Ureter (tissue), 1 donor: ENCODE measurements at places on chromosomes 16 and 17. TPM values are rescaled to one million over a fixed set of nuclear protein-coding genes. Genes with fewer than 3 reads are reported as not detected.

Gene PHLPP2
- 8.2 TPM for total RNA-seq

Gene CMTM1
- 4.3 TPM for total RNA-seq

Gene ASPA
- total RNA-seq, result 15.3 TPM

Gene SHISA6
- total RNA-seq, result 5.4 TPM

- no peak for DNase-seq
Observed at GRCh38 chr17:40541060-40541872, 24.0 kb downstream of the CCR7 start.

DNA sequence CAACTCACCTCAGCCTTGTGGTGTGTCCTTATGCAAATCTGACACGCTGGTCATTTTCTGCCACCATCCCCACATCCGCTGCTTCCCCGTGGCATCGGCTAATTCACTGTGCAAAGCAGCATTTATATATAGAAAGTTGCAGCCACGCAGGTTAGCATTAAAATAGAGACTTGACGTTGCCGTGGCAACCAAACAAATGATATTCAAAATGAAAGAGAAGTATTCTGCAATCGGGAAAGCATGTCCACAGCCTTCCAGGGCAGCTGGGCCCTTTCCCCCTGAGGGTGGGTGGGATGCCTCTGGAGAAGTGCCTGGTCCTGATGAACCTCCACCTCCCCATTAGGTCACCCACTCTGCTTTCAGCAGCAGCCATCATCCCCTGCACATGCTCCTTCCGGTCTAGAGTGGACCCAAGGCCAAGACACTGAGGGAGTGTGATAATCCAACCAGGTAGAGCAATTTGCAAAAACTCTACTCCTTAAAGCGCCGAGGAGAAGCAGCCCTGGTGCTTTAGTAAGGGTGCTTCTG, 138.7 kb downstream of the GAS7 start:
- no peak for DNase-seq
